ENCODE measurements at places on chromosomes 5 and 9.

- no peak for DNase-seq
These were observed at the start of gene CTNND2 for GRCh38 chr5:11904265-11904906. TSS of gene CTNND2 (minus strand) at chr5:11904446. CDS start at chr5:11903853, 593 bp downstream.

- DNase-seq = no peak
These were observed 1.7 kb downstream of the SRD5A1 start for GRCh38 chr5:6634788-6635430.

GRCh38 chr9:18623221-18624079 is 149.5 kb downstream of the ADAMTSL1 start:
- DNase-seq = no peak

DNA sequence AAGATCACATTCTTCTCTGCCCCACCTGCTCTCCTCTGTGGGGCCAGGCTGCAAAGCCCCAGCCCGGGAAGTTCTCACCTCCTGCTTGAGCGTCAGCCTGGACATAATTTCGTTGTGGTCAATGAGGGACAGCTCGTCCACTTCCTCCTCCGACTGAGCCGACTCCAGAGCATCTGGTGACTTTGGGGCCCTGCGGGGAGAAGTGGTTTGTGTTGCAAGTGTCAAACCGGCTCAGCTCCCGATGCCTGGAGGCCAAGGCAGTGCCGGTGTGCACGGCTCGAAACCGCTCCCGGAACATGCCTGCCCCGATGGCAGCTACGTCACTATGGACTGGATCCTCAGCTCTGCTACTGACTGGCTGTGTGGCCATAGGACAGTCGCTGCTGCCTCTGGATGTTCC is 52.8 kb downstream of the PRRT1B start:
- no peak for DNase-seq

- no peak for DNase-seq
These were observed 107.6 kb downstream of the PPP2R2B start for GRCh38 chr5:146770980-146771379.

- no peak for DNase-seq
These were observed 345.7 kb upstream of the PCSK5 start for GRCh38 chr9:75544815-75545214.

- DNase-seq = no peak
These were observed 8.5 kb upstream of the ZNF79 start for GRCh38 chr9:127415657-127416056.

DNA sequence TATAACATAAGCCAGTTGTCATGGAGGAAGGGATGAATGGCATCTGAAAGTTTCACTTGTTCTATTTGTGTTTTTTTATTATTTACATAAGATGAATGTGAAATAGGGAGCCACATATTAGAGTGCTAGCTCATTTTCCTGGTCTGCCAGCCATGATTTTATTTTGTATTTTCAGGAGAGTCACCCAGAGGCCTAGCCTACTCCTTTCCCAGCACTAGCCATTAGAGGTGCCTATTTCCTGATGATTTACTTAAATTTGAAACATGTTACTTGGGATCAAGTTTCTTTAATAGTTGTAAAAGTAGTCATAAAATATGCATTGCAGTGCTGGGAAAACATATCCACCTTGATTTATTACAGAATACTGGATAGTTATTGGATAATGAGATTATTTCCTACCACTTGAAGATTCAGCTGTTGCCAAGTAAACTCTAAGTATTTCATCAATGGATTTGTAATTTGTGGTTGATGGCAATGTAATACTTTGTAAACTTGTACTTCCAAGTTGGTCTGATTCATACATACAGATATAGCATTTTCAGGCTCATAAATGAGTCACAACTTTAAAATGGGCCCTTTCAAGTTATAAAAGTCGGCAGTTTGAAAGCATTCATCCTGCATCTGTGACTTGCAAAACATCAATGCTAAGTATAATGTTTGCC is 50.8 kb downstream of the KCNN2 start:
- no peak for DNase-seq

- DNase-seq = no peak
These were observed 21.2 kb upstream of the INPP5E start for GRCh38 chr9:136460772-136461325.

DNA sequence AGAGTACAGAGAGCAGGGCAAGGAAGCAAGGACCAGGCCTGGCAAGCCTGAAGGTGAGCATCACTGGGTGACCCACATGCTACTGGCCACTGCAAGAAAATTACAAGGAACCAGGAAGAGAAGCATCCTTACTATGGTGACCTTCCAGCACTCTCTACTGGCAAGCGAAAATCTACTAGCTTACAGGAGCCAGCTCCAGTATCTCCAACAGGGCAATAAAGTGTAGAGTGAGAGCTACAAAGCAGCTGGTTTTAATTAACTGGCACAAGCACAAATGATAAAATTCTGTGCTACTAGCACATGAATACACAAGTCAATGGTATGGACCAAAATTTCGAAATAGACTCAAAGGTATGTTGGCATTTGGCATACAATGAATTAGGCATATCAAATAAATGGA is 113.3 kb upstream of the CAST start:
- DNase-seq = no peak
